Gastrocnemius medialis (tissue), 4 donors: ENCODE measurements at places on chromosomes 1 and 21. TPM values are rescaled to one million over a fixed set of nuclear protein-coding genes. Genes with fewer than 3 reads are reported as not detected.

The CITED4 gene
- 28.2 TPM for total RNA-seq

The PEX19 gene
- 61.9 TPM for total RNA-seq

The ELF3 gene
- total RNA-seq, result 0.10 TPM

The LPAR3 gene
- not detected for total RNA-seq

DNA sequence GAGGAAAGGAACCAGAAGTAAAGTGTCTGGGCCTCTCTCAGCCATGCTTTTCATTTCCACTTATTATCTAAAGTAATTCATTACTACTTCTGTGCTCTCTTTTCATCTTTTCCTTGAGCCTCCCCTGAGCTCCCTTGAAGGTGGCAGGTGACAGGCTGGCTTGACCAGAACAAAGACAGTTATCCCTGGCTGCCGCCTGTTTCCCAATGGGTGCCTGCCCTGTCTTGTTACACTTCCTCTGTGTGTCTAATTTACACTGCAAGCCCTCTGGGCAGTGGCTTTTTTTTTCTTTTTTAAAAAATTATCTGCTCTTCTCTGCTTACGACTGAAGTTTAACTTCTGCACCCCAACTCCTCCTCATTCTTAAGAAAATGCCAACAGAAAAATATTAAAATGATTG is 113.4 kb downstream of the NGF start:
- no peak for DNase-seq
- no peaks in the 10 kb centered on the region for H3K27me3 ChIP-seq
- no peaks in the 10 kb centered on the region for H3K36me3 ChIP-seq
- no peaks in the 10 kb centered on the region for H3K4me1 ChIP-seq
- no peak overlapping the region for H3K4me3 ChIP-seq

GRCh38 chr1:14970115-14970798 is 183.3 kb upstream of the TMEM51 start:
- no peaks in the 10 kb centered on the region for H3K4me1 ChIP-seq
- no peaks in the 10 kb centered on the region for H3K27me3 ChIP-seq
- DNase-seq, result no peak
- H3K4me3 ChIP-seq, result no peak overlapping the region
- no peaks in the 10 kb centered on the region for H3K36me3 ChIP-seq
- no peak overlapping the region for H3K27ac ChIP-seq

DNA sequence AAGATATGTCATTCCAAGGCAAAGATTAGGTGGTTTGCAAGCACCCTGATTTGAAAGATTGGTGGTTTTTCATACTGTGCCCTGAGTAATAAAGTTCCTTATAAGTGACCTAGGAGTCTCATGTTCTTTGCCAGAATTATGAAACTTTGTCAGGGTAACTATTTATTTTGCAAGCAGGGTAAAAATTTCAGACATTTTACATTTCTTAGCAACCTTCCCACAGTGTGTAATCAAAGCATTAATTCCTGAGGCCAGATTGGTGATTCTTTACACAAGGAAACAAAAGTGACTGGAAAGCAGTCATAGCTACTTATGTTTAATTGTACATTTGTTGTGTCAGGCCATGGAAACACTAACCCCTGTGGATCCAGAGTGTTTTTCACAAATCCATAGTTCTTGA is 998.0 kb upstream of the B3GALT2 start:
- no peaks in the 10 kb centered on the region for H3K4me1 ChIP-seq
- H3K4me3 ChIP-seq, result no peak overlapping the region
- H3K27ac ChIP-seq, result no peak overlapping the region
- no peaks in the 10 kb centered on the region for H3K36me3 ChIP-seq
- no peak for DNase-seq

DNA sequence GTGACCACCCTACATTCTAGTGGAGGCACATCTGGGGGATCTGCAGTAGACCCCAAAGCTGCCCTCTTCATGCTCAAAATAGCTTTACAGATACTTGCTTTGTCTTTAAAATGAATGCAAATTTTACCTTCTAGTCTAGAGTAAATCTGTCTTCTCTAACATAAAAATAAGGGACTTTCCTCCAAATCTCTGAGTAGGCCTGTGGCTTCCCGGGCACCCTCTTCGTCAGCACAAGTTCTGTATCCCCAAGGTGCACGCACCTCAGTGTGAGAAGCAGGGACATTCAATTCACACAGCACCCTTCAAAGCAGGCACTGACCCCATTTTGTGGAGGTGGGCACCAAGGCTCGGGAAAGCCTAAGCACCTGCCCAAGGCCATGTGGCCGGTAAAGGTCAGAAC is 19.0 kb downstream of the MEF2D start:
- H3K27ac ChIP-seq, result peak overlapping the region; percentile 98
- no peaks in the 10 kb centered on the region for H3K27me3 ChIP-seq
- peaks cover 95% of the 10 kb centered on the region for H3K4me1 ChIP-seq

DNA sequence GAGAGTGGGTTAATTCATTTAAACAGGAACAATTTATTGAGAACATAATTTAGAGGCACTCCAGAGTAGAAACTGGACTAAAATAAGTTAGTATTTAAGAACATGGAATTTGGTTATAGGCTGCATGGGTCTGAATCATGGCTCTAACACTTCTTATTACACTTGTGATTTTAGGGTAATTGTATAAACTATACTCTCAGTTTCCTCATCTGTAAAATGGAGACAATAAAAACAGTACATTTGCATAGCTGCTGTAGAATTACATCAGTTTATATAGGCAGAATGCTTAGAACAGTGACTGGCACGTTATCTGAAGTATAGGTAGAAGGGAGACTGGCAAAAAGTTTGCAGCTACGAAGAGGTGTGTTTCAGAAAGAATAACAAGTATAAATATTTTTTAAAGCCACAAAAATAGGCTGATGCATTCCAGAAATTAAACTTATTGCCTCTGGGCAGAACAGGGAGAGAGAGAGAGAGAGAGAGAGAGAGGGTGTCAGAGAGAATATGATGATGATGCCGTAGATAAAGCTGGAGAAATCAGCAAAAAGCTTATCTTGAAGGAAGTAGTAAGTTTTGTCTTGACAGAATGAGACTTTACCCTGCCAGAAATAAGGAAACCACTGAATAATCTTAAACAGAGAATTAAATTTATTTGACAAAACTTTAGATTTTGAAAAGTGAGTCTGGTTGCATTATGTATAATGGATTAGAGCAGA is 8.1 kb upstream of the OR6K3 start:
- H3K4me1 ChIP-seq, result no peaks in the 10 kb centered on the region
- H3K36me3 ChIP-seq, result no peaks in the 10 kb centered on the region
- H3K4me3 ChIP-seq, result no peak overlapping the region
- DNase-seq, result no peak

GRCh38 chr1:183604815-183605214 is 14.6 kb upstream of the NCF2 start:
- H3K27me3 ChIP-seq, result no peaks in the 10 kb centered on the region
- H3K4me3 ChIP-seq, result no peak overlapping the region
- no peaks in the 10 kb centered on the region for H3K4me1 ChIP-seq
- no peak for DNase-seq
- H3K27ac ChIP-seq, result no peak overlapping the region
